ENCODE measurements at places on chromosomes 4 and X. TPM values are rescaled to one million over a fixed set of nuclear protein-coding genes. Genes with fewer than 3 reads are reported as not detected.

DNA sequence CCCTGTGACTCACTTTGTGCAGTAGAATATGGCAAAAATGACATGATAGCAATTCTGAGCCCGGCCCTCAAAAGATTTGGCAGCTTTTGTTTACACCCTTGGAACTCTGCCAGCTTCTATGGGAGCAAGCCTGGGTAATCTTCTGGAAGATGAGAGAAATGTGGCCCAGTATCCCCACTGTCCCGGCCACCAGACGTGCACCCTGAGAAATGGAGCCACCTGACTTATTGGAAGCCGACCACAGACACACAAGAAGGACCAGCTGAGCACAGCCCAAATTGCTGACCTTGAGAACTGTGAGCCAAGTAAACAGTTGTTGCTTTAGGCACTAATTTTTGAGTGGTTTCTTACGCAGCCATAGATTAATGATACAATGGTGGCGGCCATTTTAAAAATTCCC, 197.0 kb downstream of the STIM2 start:
- no peak for DNase-seq

DNA sequence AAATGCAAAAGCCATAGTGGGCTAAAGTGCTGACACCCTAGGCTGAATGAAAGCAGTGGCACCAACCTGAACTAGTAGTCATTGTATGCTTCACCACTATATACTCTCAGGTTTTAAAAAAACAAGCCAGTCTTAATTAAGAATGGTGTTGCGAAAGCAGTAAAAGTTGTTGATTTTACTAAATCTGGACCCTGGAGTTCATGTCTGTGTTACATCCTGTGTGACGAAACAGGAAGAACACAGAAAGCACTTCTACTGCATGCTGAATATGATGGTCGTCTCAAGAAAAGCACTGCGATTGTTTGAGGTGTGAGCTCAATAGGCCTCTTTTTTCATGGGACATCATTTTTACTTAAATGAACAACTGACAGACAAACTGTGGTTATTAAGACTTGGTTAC, 24.2 kb upstream of the GDPD2 start:
- DNase-seq, result no peak

SSX4 gene
- not detected for total RNA-seq

ZNF185 gene
- 16.3 TPM for total RNA-seq

GRCh38 chrX:102835504-102836146, 101.4 kb upstream of the RAB40AL start:
- no peak for DNase-seq

DNA sequence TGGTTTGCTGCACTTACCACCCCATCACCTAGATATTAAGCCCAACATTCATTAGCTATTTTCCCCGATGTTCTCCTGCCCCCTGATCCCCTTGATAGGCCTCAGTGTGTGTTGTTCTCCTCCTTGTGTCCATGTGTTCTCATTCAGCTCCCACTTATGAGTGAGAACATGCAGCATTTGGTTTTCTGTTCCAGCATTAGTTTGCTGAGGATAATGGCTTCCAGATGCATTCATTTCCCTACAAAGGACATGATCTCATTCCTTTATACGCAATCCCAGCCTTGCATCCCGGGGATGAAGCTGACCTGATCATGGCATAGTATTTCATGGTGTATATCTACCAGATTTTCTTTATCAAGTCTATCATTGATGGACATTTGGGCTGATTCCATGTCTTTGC, 99.0 kb upstream of the DCAF12L2 start:
- no peak for DNase-seq

CFP gene
- total RNA-seq, result 14.9 TPM

GRCh38 chr4:16290681-16291420, 64.6 kb upstream of the TAPT1 start:
- DNase-seq, result no peak

- no peak for DNase-seq
Measured at GRCh38 chr4:181017038-181017437, 1226.2 kb upstream of the TENM3 start.

DNA sequence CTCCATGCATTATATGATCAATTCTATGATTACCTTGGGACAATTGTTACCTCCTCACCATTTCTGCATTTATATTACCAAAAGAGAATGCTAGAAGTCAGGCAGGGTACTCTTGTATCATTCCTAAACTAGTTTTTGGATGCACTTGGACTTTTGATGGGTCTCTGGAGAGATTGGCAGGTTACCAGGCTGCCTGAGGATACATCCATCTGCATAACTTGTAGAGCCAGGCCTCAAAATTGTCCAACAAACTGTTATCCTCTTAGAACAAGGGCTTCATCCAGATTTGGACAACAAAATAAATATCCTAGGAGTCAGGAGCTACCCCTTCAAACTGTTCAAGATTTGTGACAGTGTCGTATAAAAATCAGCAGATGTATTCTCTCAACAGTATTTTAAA, 326.1 kb downstream of the IL15 start:
- DNase-seq, result no peak

- no peak for DNase-seq
Measured at GRCh38 chr4:95596676-95597075, 47.9 kb upstream of the UNC5C start.

DNA sequence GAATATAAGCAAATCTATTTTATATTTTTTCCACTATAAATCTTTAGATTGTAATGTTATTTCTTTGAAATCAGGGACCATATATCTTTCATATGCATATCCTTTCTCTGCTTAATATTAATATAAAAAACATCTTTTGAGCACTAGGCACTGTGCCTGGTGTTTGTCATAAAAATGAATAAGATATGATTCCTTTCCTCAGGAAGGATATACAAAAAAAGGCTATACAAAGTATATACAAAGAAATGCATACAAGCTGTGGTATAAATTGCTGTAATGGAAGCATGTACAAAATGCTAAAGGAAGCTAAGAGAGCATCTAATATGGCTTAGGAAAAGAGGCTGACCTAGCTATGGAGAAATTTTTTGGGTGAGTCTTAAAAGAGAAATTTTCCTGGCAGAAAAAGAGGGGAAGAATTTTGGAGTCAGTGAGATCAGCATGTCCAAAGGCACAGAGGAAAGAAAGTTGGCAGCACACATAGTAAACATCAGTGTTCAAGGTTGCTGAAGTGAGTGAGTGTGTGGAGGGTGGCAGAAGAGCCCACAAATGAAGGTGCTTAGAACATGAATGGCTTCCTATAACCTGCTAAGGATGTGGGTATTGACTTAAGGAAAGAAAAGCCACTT, 500.0 kb downstream of the SPRY1 start:
- no peak for DNase-seq

- no peak for DNase-seq
Measured at GRCh38 chr4:24174602-24175001, 284.8 kb upstream of the PPARGC1A start.

GRCh38 chr4:18733961-18734360, 712.4 kb upstream of the LCORL start:
- no peak for DNase-seq

- no peak for DNase-seq
Measured at GRCh38 chr4:106264331-106264728, 51.7 kb downstream of the TBCK start.

NPY5R gene
- total RNA-seq, result 0.38 TPM

- no peak for DNase-seq
Measured at GRCh38 chr4:141391771-141392170, 171.1 kb downstream of the ZNF330 start.

DCAF4L1 gene
- total RNA-seq, result 0.38 TPM

NUDT11 gene
- 0.64 TPM for total RNA-seq

FGF5 gene
- total RNA-seq, result not detected

- DNase-seq, result no peak
Measured at GRCh38 chrX:9609499-9609898, 144.6 kb downstream of the TBL1X start.

SLC49A3 gene
- total RNA-seq, result 32.9 TPM
